ENCODE measurements at places on chromosomes 4 and X. TPM values are rescaled to one million over a fixed set of nuclear protein-coding genes. Genes with fewer than 3 reads are reported as not detected.

DNA sequence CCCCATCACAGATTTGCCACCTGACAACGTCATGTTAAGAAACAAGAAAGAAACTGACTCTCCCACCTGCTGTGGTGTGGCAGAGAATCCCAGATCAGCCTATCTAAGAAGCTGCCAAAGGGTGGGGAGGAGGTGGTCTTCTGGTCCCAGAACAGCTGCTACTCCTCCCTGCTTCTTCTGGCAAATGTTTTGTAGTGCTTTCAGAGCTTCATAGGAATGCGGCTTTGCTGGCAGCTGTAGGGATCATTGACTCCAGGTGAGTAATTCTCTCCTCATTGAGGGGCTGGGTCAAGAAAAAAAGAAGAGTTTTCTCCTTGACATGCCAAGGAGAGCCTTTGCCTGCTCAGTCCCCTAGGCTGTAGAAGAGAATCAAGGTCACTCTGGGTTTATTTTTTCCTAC, 23.3 kb downstream of the NRK start:
- no peak for DNase-seq

- DNase-seq, result no peak
These were observed 223.1 kb downstream of the KDR start for GRCh38 chr4:54902271-54902670.

- no peak for DNase-seq
These were observed at the start of gene PWWP3B for GRCh38 chrX:106168107-106168506. Gene PWWP3B, plus strand, starts transcription at chrX:106168305. Its CDS starts 37,128 bp downstream, at chrX:106205433.

DNA sequence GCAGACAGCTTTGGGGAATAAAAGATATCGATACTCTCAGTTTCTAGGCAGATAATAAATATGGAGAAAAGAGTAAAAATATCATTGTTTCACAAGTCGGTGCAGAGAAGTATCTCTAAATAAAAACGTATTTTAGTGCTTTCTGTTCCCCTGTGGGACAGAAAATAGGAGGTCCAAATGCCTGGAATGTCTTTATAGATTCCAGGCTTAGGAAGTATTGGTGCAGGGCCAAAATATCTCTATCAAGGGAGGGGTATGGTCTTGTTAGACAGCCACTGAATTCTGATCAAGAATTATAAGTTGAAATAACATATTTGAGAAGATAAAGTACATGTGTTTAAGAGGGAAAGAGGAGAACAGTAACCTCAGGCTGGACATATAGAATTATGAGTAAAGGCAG, 596.4 kb downstream of the PCDH18 start:
- DNase-seq, result no peak

DNA sequence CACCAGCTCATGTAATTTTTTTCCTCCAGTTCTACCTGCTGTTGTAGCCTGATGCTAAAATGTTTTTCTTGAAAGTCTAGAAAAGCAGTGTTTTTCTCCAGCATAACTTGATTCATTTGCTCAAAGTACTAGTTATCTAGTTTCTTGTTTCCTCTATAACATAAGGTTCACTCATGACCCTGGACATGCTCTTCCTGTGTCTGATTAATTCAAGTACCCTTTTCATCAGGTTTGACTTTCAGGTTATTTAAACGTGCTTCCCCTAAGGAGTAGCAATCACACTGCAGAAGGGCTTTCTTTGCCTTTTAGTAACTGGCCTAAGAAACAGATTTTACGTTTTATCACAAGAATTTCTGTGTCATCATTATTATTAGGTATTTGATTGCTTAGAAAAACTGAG, 66.8 kb upstream of the EGFL6 start:
- no peak for DNase-seq

GRCh38 chr4:74117024-74117534, 18.1 kb upstream of the CXCL2 start:
- peak; percentile 42 for DNase-seq

DNA sequence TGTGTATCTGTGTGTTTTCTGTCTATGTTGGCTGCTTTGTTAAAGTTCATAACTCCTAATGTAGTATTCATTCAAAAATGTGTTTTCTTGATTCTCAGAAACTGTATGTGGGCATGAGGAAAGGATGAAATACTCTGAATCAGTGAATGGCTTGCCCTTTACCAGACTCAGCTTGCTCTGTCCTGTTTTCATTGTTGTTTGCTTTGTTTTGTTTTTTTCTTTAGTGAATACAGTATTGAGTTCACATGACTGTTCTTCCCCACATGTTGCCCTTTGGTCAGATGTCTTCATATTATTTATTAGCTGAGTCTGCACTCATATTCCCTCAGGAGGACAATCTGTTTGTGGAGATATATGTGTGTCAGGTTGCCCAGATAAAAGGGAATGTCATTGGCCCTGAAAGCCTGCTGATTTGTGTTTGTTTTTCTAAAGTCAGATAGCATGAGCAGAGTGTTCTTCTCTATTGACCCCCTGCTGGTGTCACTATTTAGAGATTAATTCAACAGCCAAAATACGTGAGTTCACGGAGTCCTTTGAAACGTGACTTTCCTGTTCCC, 1184.4 kb downstream of the RPA4 start:
- no peak for DNase-seq

DNA sequence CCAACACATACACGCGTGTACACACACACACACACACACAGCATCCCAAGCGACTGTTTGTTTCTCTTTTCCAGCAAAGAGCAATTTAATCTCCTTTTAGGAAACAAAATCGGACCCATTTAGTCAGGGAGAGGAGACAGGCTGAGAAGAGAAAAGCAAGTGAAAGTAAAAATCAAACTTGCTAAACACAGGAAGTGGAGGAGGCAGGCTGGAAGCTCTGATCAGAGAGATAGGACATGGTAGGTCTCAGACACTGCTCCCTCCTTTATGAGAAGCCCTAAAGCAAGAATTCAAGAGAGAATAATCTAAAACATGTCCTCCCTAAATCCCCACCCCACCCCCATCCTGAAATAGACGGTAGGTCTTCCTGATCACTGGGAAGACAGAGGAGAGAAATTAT, 62.3 kb downstream of the GPC3 start:
- DNase-seq, result peak; percentile 40

The MEPE gene
- total RNA-seq, result not detected

All from kidney (tissue), 22 donors.